ENCODE measurements at places on chromosomes 6 and 20.

- DNase-seq = no peak
Observed at GRCh38 chr20:4766631-4767030, 44.9 kb downstream of the PRND start.

- DNase-seq = no peak
Observed at GRCh38 chr6:51336185-51336584, 517.5 kb downstream of the TFAP2B start.

DNA sequence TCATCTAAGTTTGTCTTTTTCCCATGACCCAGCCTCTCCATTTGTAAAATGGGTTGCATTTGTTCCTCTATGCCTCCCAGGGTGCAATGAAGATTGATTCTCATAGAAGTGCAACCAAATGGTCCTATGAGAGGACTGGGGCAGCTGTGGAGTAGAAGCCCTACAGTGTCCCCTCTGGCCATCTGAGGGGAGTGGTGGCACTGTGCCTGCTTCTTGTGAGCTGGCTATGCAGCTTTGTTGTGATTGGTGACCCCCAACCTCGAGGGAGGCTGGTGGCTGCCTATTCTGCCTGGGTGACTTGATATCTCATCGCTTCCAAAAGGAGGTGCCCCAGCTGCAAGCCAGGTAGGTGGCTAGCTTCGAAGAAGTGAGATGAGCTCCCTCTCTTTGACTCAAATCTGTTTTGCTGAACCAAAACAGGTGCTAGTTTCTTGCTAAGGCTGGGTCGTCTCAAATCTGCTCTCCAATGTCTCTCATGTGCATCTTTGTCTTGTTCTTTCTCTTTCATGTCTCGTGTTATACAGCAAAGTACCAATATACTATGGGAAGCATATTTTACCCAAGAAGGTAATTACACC lies 33.9 kb downstream of the TXLNB start:
- no peak for DNase-seq

GRCh38 chr20:7038029-7038428 lies 270.5 kb downstream of the BMP2 start:
- DNase-seq = no peak

DNA sequence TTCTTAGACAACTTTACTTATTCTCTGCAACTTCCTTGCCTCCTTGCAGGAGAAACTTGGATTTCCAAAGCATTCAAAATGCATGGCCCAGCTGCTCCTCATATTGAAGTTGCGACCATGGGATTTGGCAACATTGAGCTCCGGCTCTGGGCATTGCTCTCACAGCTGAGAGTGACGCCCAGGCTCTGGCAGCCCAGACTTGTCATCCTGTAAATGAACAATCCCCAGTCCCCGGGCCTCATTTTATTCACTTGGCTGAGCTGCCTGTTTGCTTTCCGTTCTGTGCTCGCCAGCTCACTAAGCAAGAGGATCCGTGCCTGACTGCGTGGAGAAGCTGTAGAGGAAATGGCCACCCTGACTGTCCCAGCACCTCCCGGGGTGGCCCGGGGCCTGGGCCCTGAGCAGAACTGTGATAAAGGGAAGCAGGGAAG lies 119.5 kb upstream of the CD93 start:
- peak; percentile 59 for DNase-seq

DNA sequence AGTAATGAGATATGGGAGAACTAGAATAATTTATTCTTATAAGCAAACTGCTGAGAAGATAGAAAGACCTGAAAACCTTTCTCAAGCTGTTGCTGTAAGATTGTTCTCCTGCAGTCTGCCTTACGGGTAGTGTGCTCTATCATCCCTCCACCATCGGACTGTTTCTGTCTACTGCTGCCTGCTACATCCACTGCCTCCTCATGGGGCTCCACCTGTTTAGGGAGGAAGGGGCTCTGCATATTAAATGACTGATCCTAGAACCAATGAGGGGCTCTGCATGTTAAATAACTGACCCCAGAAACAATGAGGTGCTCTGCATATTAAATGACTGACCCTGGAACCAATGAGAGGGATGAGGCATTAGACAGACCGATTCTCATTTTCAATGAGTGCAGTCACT lies 654.6 kb downstream of the KIF16B start:
- no peak for DNase-seq

DNA sequence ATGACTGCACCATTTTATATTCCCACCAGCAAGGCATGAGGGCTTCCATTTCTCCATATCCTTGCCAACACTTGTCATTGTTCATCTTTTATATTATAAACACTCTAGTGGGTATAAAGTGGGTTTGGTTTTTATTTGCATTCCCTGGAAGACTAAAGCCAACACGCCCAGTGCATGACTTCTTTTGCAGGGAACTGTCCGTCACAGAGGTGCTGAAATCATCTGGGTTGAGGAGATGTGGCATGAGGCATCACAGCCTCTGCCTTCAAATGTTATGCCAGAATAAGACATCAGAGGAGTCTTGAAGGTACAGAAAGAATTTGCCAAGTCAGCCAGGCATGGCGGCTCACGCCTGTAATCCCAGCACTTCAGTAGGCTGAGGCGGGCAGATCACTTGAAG lies 29.9 kb upstream of the FAM210B start:
- DNase-seq = peak; percentile 67

- DNase-seq = no peak
Observed at GRCh38 chr6:119360262-119360915, 10.8 kb upstream of the MAN1A1 start.

GRCh38 chr6:13487122-13488014 lies at the start of gene GFOD1:
Gene GFOD1, minus strand, starts transcription at chr6:13487600. Its CDS starts 710 bp downstream, at chr6:13486890.
- DNase-seq = peak; percentile 68

- no peak for DNase-seq
Observed at GRCh38 chr20:14313341-14314020, 23.9 kb downstream of the FLRT3 start.

GRCh38 chr6:166757232-166758135 lies 130.4 kb upstream of the RPS6KA2 start:
- DNase-seq = peak; percentile 36

DNA sequence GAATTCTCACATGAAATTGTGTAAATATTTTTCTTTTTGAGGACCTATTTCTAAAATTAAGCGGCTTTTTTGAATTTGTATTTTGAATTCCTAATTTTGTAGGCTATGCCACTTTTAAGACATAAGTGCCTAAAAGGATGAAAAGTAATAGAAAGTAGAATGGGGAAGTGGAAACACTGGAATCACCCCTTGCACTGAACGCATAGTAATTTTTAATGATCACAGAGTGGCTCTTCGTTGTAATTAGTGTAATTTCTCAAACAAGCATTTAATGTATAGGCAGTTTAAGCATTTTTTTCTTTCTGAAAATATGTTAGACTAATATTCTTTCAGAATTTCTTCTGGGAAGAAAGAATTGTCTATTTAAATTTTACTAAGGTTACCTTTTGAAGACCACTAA lies 73.2 kb downstream of the ARID1B start:
- DNase-seq = no peak

- no peak for DNase-seq
Observed at GRCh38 chr20:33679758-33680485, 5.7 kb upstream of the NECAB3 start.

DNA sequence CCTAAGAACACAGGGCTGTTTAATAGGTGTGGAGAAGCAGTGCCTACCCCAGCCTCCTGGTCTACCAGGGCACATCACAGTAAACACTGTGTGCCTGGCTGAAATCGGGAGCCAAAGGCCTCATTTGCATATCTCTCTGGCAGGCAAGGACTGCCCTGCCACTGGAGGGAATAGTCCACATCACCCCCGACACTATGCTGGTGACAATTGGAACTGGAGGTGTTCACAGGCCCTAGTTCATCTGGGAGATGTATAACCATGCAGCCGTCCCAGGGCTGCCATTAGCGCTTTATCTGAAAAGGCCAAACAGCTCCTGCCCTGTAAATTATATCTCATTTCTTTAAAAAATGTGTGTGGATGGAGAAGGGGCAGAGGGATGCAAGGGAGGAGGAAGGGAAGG lies 150.3 kb downstream of the LINC00237 start:
- no peak for DNase-seq

GRCh38 chr20:8012724-8013123 lies 6.8 kb downstream of the TMX4 start:
- DNase-seq = no peak

- no peak for DNase-seq
Observed at GRCh38 chr6:14396826-14397517, 279.4 kb downstream of the CD83 start.

DNA sequence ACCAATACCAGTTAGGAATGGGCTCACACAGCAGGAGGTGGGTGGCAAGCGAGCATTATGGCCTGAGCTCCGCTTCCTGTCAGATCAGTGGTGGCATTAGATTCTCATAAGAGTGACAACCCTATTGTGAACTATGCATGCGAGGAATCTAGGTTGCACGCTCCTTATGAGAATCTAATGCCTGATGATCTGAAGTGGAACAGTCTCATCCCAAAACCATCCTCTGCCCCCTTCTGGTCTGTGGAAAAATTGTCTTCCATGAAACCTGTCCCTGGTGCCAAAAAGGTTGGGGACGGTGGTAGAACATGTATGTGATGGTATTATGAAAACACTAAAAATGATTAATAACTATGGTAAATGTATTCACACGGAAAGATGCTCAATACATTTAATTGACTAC lies 99.7 kb upstream of the HIVEP1 start:
- no peak for DNase-seq

DNA sequence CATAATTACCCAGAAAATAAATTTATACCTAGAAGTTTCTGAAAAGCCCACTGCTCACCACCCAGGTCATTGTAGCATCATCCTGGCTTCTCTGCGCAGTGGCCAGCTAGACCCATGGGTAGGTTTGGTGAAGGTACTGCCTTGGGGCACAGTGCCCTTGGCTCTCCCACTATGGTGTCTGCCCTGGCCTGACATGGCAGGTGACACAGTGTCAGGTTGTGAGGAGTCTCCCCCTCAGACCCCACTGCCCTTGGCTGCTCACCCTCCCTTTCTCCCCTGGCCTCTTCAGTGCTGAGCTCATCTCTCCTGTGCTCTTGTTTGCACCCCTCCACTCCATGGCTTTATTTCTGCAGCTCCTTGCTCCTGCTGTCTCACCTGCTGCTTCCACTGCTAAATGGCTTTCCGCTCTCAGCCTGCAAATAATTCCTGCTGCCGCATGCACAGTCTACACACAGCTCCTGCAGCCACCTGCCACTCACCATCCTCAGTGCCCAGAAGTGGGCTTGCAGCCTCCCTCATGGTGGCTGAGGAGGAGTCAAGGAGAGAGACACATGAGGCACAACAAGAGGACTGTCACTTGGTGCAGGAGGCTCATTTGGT lies 313.4 kb upstream of the MOCS1 start:
- no peak for DNase-seq

- no peak for DNase-seq
Observed at GRCh38 chr20:37346236-37346534, 245 bp downstream of the SRC start.

DNA sequence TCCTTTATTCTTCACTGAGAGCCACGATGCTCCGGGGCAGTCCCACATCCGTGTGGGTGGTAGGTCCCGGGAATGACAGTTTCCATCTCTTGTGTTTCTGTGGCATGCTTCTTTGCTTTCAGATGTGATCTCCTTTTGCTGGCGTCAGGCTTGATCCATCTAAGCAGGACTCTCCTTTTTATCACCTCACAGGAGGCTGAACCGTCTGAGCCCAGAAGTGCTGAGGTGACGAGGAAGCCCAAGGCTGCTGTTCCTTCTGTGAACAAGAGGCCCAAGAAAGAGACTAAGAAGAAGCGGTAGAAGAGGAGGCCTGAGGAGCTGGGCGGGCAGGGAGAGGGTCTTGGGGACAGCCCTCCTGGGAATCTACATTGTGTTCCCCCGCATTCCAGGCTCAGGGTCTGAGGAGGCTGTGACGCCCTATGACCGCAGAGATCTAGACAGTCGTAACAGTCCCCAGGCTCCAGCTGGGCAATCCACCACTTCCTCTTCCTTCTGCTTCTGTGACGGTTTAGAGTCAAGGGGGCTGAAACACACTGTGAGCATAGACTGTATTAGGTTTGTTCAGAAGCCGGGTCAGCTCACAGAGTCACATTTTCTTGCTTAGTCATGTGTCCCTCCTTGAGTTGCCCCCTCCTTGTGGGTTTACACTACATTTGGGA lies 26.8 kb downstream of the MANBAL start:
- DNase-seq = no peak

DNA sequence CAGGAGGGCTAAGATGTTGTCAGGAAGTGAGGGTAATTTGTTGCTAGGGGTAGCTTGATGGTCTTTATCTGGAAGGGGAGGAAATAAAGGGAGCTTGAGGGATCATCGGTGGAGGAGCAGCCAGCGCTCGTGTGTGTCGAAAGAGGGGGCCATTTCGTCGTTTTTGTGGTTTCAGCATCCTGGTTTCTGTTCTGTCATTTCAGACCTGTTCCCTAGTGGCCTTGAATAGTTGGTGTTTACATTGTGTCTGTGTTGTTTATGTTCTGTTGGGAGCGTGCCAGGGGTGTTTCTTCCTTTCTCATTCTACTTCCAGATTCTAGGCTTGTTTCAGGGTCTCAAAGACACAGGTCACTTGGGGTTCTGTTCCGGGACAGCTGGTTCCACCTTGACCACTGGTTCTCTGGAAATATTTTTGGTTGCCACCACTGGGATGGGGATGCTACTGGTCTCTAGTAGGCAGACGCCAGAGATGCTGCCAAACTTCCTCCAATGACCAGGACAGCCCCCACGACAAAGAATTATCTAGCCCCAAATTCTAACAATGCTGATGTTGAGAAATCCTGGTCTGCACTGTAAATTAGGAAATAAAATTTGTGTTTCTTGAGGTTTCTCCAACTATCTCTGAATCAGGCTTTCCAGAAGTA lies 113.9 kb upstream of the NAA20 start:
- DNase-seq = peak; percentile 46

- DNase-seq = no peak
Observed at GRCh38 chr6:137820425-137820824, 46.6 kb upstream of the TNFAIP3 start.

GRCh38 chr6:89828988-89829471 lies 650 bp upstream of the CASP8AP2 start:
- DNase-seq = no peak

DNA sequence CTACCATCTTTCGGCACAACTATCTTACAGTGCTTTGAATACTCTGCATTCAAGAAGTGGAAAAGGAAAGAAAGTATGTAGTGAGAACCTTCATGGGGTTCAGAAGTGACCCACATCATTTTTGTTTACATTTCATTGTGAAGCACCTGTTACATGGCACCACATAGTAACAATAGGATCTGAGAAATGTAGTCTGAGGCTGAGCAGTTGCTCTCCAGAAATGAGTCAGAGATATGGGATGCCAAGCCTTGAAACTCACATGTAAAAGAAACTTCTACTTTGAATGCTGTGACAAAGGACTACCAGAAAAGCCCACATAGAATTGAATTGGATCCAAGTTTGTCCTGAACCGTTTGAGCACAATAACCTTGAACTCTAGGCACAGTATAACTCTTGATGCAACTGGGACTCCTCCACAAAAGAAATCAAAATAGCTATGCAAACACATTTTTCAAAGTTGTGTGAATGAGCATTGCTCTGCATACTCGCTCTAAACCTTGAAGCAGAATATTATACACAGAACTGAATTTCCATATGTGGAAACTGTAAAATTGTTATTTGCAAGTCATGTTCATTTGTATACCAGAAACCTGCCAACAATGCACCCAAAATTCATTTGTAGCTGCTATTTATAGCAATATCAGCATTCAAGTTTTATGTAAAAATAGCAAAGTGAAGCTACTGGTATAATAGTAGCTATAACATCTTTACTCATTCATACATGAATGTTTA lies 400.9 kb upstream of the POU3F2 start:
- DNase-seq = no peak

All from left kidney (tissue), 8 donors.